GM03348 (cell line): ENCODE measurements at places on chromosomes 7 and 10.

DNA sequence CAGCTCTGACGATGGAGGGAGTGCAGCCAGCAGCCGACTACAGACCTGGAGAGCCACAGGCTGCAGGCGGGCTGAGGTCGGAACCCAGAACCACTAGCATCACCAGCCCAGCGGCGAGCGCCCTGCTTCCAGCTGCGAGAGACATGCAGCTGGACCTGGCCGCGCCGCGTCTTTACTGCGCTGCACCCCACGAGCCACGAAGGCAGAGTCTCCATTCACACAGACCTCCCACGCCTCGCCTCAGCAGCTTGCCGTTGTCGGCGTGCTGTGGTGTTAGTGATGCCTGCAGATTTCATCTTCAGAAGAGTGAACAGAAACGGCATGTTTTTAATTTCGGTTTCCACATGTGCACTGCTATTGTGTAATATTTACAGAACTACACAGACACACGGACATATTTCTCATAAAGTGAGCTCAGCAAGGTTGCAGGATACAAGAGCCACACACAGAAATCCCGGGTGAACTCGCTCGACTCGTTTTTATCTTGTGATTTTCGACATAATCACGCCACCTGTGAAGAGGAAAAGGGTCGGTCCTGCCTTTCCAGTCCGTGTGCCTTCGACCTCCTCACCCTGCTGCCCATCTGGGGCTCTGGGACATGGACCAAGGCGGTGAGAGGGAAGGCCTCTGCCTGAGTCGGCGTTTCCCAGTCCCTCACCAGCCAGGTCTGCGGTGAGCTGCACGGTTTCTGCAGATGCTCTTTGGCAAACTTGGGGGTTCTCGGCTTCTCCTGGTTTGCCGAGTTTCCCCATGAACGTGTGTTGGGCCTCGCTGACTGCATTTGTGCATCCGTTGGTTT lies 252.2 kb downstream of the ELFN1 start:
- DNase-seq: peak; percentile 81

GRCh38 chr10:122292376-122292775 lies 21.3 kb downstream of the BTBD16 start:
- no peak for DNase-seq

- DNase-seq: peak; percentile 84
Measured at GRCh38 chr7:516606-517456, 2.8 kb downstream of the PDGFA start.

GRCh38 chr10:55410415-55410885 lies 609.4 kb upstream of the PCDH15 start:
- peak; percentile 6 for DNase-seq

GRCh38 chr7:118175740-118176139 lies 8.2 kb upstream of the LSM8 start:
- DNase-seq: no peak

GRCh38 chr10:114758331-114758730 lies 63.2 kb upstream of the FHIP2A start:
- DNase-seq: no peak

GRCh38 chr7:45978010-45978681 lies 57.1 kb upstream of the IGFBP3 start:
- peak; percentile 90 for DNase-seq

GRCh38 chr7:122674502-122674901 lies 24.4 kb downstream of the RNF133 start:
- DNase-seq: peak; percentile 14

DNA sequence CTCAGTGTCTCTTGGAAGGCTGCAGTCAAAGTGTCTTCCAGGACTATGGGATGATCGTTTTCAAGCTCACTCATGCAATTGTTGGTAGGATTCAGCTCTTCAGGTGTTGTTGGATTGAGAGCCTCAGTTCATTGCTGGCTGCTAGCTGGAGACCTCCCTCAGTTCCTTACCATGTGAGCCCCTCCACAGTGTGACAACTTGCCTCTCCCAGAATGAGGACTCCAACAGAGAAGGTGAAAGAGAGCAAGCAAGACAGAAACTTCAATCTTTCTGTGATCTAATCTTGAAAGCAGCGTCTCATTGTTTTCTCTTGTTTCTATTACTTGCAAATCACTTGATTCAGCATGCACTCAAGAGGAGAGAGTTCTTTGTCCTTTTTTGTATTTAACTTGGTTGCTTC lies 22.5 kb downstream of the MGAM start:
- DNase-seq: no peak

- peak; percentile 63 for DNase-seq
Measured at GRCh38 chr10:58064714-58065528, 202.8 kb downstream of the IPMK start.

- DNase-seq: peak; percentile 15
Measured at GRCh38 chr7:115618676-115619075, 411.9 kb downstream of the TFEC start.

GRCh38 chr10:131231965-131232541 lies 79.5 kb downstream of the TCERG1L start:
- no peak for DNase-seq

GRCh38 chr7:116782177-116782711 lies 80.1 kb upstream of the CAPZA2 start:
- peak; percentile 65 for DNase-seq

DNA sequence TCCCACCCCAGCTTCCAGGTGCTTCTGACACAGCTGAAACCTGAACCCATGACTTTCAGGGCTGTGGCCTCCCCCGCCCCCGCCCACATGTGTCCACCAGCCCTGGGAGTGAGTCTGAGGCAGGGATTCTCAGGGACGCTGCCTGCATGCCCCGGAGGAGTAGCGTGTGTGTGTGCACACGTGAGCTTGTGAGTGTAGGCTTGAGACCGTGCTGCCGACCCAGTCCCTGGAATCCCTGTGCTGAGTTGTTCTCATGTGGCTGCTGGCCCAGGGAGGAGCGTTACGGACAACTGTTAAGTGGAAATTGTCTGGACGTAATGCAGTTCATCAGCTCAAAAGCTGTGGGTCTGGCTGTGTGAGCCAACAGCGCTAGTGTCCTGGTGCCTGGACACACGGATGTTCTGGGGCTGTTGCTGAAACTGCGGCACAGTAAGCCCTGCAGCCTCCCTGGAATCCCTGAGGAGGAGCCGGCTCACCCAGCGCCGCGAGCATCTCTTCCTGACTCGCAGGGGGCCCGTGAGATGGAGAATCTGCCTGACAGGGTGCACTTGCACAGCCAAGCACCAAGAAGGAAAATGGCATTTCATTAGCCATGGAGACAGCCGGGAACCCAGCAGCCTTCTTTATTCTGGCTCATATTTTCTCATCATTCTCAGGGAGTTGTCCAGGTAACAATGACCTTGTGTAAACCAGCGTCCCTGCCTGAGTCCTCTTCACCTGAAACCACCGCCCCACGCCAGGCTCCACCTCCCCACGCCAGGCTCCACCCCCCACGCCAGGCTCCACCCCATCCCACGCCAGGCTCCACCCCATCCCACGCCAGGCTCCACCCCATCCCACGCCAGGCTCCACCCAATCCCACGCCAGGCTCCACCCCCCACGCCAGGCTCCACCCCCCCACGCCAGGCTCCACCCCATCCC lies 603.9 kb downstream of the PTPRN2 start:
- no peak for DNase-seq

- peak; percentile 45 for DNase-seq
Measured at GRCh38 chr10:113895018-113895417, 40.6 kb downstream of the NHLRC2 start.

- peak; percentile 70 for DNase-seq
Measured at GRCh38 chr7:86932038-86932512, 127.4 kb downstream of the ELAPOR2 start.

- no peak for DNase-seq
Measured at GRCh38 chr7:37352974-37353948, 95.4 kb downstream of the ELMO1 start.

DNA sequence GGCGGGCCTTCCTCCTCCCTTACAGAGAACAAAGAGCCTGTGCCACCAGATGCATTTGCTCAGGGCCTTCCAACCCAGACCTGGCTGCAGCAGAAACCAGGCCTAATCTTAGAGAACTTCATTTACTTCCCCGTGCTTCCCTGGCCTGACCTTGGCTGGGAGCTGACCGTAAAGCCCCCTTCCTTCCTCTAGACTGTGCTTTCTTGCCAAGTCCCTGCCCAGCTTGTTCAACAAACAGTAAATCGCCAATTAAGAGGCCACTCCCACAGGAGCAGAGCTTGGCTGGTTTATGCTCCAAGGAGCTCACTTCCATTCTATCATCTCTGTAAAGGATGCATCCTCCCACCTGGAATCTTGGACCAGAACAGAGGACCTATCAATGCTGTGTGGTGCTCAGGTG lies 110.9 kb downstream of the COL13A1 start:
- DNase-seq: no peak

- DNase-seq: no peak
Measured at GRCh38 chr10:113965683-113966082, 78.0 kb upstream of the ADRB1 start.
